ENCODE measurements at places on chromosomes 13 and 19. TPM values are rescaled to one million over a fixed set of nuclear protein-coding genes. Genes with fewer than 3 reads are reported as not detected.

DNA sequence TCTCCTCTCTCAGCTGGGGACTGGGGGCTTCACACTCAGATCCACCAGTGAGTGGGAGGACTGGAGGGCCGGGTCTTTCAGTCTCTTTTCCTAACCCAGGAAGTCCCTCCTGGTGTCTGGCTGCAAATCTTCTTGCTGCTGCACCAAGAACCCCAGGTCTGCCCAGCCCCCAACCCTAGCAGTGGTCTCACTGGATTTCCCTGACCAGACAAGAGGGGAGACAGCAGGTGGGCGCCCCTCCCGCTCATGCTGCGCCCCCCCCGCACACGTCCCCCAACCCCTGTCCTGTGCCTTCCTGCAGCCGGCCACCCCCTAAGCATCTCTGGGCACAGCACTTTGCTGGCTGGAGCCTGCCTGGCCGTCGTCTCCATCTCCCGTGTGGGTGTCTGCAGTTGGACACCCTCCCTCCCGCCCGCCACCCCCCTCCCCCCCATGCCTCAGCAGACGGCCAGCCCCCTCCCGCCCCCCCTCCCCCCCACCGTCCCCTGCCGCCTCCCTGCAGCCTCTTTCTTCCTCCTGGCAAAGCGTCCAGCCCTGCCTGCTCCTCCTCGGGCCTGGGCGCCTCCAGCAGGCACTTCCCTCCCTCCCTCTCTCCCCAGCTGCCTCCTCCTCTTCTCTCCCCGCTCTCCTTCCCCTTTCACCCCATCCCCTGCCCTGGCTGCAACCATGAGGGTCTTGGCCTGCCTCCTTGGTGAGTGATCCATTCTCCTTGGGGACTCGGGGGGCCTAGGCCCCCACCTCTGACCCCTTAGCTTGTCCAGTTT lies at the start of gene SSC5D:
SSC5D (plus strand) TSS at position 513 of the 764 bp plus-strand sequence; CDS start at position 667, 154 bp downstream.
- no peaks in the 10 kb centered on the region for H3K27me3 ChIP-seq
- no peak within 1 kb of the TSS for H3K27ac ChIP-seq
- peaks cover 39% of the 10 kb centered on the region for H3K4me1 ChIP-seq
- DNase-seq: no peak

The UQCRFS1 gene
- total RNA-seq: 12.5 TPM

The ZNF528 gene
- 13.7 TPM for total RNA-seq

The SYT5 gene
- total RNA-seq: 0.26 TPM

DNA sequence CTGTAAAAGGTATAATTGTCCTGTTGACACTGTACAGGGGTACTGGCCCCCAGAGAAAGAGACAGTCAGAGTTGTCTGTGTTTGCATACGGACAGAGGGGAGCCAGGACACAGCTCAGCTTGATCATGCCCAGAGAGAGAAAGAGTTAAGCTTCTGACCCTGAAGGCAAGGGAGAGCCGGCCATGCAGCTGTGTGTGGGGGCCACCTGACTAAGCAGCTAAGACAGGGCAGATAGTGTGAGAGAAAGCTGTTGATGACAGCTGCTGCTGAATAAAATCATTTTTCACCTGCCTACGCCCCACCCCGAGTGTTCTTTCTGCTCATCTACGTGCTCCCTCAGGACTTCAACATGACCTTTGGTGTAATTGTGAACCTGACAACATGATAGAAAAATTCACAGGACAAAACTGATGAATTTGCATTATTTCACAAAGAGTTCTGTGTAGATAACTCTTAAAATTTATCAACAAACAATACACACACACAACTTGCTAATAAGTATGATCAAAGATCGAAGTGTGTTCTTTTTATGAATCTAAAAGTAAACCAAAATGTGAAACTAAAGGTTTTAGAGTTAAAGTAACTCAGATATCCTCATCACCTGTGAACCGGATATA lies 1294.3 kb upstream of the ATXN8OS start:
- H3K27me3 ChIP-seq: no peaks in the 10 kb centered on the region
- DNase-seq: no peak
- H3K36me3 ChIP-seq: no peaks in the 10 kb centered on the region

The CCNE1 gene
- total RNA-seq: not detected

DNA sequence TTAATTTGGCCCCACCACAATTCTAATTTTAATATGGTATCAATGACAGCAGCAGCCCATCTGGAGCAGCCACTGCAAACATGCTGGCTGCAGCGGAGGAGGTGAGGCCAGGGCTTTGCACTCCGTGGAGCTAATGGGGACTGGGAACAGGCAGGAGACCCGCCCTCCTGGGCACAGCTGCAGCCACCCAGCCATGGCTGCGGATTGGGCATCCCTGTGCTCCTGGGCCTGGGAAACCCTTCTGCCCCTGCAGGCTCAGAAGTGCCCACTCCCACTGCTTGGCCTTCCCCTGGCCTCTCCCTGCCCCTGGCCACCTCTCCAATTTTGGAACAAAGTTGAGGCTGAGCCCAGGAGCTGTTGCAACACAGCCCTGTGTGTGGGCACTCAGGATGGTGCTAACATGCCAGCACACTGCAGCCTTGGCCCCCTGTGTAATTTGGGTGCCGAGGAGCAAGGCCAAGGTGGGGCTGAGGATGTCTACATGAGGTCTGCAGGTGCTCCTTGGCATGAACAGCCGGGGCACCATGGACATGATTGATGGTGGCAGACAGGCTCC lies 123.6 kb downstream of the PCDH9 start:
- H3K4me1 ChIP-seq: no peaks in the 10 kb centered on the region
- no peak for DNase-seq
- no peak overlapping the region for H3K4me3 ChIP-seq
- no peak overlapping the region for H3K27ac ChIP-seq
- H3K36me3 ChIP-seq: no peaks in the 10 kb centered on the region

The KIR3DL1 gene
- not detected for total RNA-seq

The KLF2 gene
- 13.2 TPM for total RNA-seq

GRCh38 chr13:97028441-97029299 lies 34.4 kb upstream of the OXGR1 start:
- no peaks in the 10 kb centered on the region for H3K27me3 ChIP-seq
- H3K36me3 ChIP-seq: no peaks in the 10 kb centered on the region
- H3K4me1 ChIP-seq: peaks cover 3% of the 10 kb centered on the region
- H3K4me3 ChIP-seq: no peak overlapping the region
- peak; percentile 58 for DNase-seq

GRCh38 chr19:3440082-3440481 lies 40.2 kb downstream of the SMIM24 start:
- no peak overlapping the region for H3K4me3 ChIP-seq
- H3K27me3 ChIP-seq: no peaks in the 10 kb centered on the region
- peak; percentile 53 for DNase-seq
- H3K4me1 ChIP-seq: peaks cover 6% of the 10 kb centered on the region
- H3K27ac ChIP-seq: no peak overlapping the region
- peaks cover 15% of the 10 kb centered on the region for H3K36me3 ChIP-seq

GRCh38 chr19:54029930-54030490 lies 33.7 kb downstream of the VSTM1 start:
- DNase-seq: peak; percentile 51
- no peaks in the 10 kb centered on the region for H3K27me3 ChIP-seq
- no peak overlapping the region for H3K4me3 ChIP-seq

The AMER2 gene
- total RNA-seq: not detected

The ZNF100 gene
- total RNA-seq: 6.2 TPM

The ATP8B3 gene
- not detected for total RNA-seq

DNA sequence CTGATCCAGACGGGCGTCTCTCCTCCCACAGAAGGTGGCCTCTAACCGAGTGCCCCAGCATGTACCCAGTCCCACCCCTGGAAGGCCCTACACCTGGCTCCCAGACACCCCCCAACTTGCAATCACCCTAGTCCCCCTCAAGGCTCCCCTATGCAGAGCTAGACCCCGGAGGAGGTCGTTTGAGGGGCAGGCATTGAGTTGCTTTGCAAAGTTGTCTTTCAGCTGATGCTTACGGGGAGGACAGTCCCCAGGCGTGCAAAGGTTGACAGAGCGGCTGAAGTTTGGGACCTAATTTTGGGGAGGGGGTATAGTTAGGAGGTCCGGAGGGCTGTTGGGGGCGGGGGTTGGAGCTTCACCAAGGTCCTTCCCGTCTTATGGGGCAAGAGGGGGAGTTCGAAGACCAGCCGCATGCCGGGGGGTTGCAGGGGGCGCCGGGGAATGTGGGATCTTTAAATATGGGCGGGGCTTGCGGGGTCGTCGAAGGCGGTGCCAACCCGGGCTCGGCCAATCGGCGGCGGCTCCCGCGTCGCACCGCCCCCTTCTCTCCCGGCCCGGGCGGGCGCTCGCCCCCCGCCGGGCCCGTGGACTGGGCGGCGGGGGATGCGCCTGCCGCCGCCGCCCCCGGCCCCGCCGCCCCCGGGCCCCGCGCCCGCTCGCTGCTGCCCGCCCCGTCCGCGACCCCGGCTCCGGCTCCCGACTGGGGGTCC lies at the start of gene KCNN1:
KCNN1 (plus strand) TSS at position 558 of the 707 bp plus-strand sequence. CDS start 6,782 bp downstream, outside the sequence.
- no peak within 1 kb of the TSS for H3K27ac ChIP-seq
- H3K36me3 ChIP-seq: no peaks in the 10 kb centered on the region
- peaks cover 14% of the 10 kb centered on the region for H3K27me3 ChIP-seq
- no peak within 1 kb of the TSS for H3K4me3 ChIP-seq

DNA sequence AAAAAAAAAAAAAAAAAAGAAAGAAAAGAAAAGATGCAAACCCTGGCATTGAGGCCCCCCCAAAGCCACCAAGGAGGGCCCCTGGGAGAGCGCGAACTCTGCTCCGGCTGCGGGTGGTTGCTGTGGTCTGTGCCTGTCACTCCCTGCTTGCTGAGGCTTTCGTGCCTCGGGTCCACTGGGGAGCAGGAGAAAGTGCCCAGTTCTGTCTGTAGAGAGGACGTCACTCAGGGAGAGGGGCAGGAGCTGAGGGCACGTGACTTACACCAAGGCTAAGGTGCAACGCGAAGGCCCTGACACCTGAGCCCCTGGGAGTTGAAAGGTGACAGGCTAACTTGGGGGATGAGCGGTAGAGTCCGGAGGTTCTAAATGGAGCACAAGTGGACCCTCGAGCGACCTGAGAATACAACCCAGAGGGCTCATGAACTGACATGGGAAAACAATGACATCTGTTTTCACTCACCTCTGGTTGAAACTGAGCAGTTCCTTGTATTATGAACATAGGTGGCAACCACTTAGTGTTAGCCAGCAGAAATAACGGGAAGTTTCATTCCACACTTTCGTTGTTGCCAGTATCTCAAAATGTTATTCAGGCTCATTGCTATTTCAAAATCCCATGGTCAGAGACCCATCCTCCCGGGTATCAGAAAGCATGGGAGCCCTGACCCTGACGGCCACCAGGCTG lies 69.2 kb upstream of the TM9SF2 start:
- DNase-seq: no peak
- no peak overlapping the region for H3K4me3 ChIP-seq
- no peak overlapping the region for H3K27ac ChIP-seq
- no peaks in the 10 kb centered on the region for H3K36me3 ChIP-seq
- H3K27me3 ChIP-seq: no peaks in the 10 kb centered on the region
- H3K4me1 ChIP-seq: peaks cover 6% of the 10 kb centered on the region

The SULT2A1 gene
- total RNA-seq: not detected

GRCh38 chr19:16797876-16798275 lies 31.3 kb upstream of the SIN3B start:
- no peak for DNase-seq
- no peak overlapping the region for H3K27ac ChIP-seq
- no peaks in the 10 kb centered on the region for H3K36me3 ChIP-seq
- H3K4me1 ChIP-seq: no peaks in the 10 kb centered on the region
- H3K4me3 ChIP-seq: no peak overlapping the region

DNA sequence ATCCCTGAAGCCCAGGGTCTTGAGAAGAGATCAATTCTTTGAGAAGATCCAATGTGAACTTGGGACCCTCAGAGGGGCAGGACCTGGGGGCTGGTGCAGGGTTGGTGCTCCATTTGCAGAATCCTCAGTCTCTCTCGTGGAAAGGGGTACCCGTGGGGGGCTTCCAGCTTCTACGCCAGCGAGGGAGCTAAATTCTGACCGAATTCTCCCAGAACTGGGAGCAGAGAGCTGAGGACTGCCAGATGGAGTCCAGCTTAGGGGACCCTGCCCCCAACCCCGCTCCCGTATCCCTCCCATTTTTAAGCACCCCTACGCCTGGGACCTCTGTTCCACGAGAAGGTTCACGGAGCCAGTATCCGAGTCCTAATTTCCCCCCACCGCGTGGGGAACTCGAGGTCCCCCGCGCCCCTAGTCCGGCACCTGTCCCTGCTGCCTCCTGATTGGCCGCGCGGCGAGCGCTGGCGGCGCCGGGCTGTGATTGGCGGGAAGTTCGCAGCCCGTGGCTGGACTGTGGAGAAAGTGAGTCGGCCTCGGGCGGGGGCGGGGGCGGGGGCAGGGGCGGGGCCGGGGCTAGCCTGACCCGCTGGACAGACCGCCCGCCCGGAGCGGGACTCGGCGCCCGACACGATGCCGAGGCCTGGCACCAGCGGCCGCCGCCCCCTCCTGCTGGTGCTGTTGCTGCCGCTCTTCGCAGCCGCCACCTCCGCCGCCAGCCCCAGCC lies 4.4 kb upstream of the LTBP4 start:
- no peak overlapping the region for H3K4me3 ChIP-seq
- H3K4me1 ChIP-seq: peaks cover 37% of the 10 kb centered on the region
- H3K27ac ChIP-seq: no peak overlapping the region

DNA sequence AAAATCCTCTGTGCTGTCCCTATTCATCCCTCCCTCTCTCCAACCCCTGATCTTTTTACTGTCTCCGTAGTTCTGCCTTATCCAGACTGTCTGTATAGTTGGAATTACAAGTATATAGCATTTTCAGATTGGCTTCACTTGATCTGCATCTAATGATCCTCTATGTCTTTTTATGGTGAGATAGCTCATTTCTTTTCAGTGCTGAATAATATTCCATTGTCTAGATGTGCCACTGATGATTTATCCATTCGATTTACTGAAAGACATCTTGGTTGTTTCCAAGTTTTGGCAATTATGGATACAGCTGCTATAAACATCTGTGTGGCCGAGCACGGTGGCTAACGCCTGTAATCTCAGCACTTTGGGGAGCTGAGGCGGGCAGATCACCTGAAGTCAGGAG lies 19.1 kb downstream of the IRGC start:
- no peaks in the 10 kb centered on the region for H3K36me3 ChIP-seq
- no peak overlapping the region for H3K4me3 ChIP-seq
- DNase-seq: no peak
- no peak overlapping the region for H3K27ac ChIP-seq
- H3K4me1 ChIP-seq: no peaks in the 10 kb centered on the region
- no peaks in the 10 kb centered on the region for H3K27me3 ChIP-seq

- H3K4me3 ChIP-seq: peak within 1 kb of the TSS; percentile 76
- H3K27ac ChIP-seq: peak within 1 kb of the TSS; percentile 79
- peaks cover 4% of the 10 kb centered on the region for H3K4me1 ChIP-seq
- no peaks in the 10 kb centered on the region for H3K27me3 ChIP-seq
- no peaks in the 10 kb centered on the region for H3K36me3 ChIP-seq
- peak; percentile 91 for DNase-seq
Measured at GRCh38 chr19:12156223-12157058, at the start of gene ZNF625. Gene ZNF625, minus strand, starts transcription at chr19:12156734. Its CDS starts 176 bp downstream, at chr19:12156558.

DNA sequence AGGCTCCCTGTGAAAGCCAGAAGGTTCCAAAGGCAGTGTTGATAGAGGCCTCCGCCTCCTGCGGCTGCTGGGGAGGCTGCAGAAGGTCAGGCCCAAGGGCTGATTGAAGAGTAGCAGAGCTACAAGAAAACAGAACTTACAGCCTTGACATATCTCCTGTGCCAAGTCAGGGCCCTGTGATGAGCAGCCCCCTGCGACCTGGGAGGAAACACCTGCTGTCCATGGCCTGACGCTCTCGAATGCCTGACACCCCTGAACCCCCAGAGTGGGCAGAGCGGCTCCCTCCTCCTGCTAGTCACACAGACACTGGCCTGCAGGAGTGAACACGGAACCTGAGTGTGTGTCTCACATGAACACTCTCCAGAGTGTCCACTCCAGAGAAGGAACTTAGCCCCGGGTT lies 38.2 kb upstream of the TUBGCP3 start:
- H3K36me3 ChIP-seq: no peaks in the 10 kb centered on the region
- no peak overlapping the region for H3K4me3 ChIP-seq
- no peaks in the 10 kb centered on the region for H3K4me1 ChIP-seq
- DNase-seq: no peak

- no peak overlapping the region for H3K4me3 ChIP-seq
- H3K4me1 ChIP-seq: no peaks in the 10 kb centered on the region
- DNase-seq: no peak
- H3K36me3 ChIP-seq: no peaks in the 10 kb centered on the region
Measured at GRCh38 chr13:91303031-91303430, 44.5 kb upstream of the MIR17HG start.
